Activated T-helper 1 cell treated with anti-CD3 and anti-CD28 coated beads, Interleukin-12 subunit alpha, Interleukin-12 subunit beta, Interleukin-2, Interleukin-4 antibody, amounts not matched to agents 30 ng/mL and 10 ng/mL and 1 ng/mL, durations not matched to agents 14 hours and 24 hours and 36 hours (primary cell): ENCODE measurements at places on chromosomes 3 and 15.

DNA sequence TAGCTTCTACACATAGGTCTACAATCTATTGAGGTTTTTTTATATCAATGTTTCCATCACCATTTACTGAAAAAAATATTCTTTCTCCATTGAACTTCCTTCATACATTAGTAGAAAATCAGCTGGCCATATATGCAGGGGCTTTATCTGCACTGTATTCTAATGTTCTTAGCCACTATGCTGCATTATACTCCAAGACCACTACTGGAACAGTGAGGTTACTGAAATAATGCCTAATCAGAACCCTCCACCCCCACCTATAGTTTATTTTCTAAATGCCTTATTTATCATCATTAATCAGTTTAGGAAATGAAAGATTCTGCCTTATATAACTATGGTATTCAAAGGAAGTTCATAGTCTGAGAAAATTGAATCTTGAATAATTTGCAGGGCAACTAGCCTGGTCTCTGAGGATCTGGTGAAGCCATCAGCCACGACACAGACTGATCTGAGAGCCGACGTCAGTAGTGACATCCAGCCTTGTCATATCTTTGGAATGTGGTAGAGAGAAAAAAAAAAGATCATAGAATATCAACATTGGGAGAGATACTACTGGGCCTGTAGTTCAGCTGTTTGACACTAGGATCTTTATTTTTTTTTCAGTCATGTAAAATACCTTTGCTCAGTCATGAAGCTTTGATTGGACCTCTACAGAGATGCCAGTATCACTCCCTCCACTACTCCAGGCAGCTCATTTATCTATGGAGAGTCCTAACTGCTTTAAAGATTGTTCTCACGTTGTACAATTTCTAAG is 66.6 kb downstream of the P3H2 start:
- peaks cover 5% of the 10 kb centered on the region for H3K27me3 ChIP-seq
- no peaks in the 10 kb centered on the region for H3K36me3 ChIP-seq
- DNase-seq = no peak
- H3K4me3 ChIP-seq = no peak overlapping the region

DNA sequence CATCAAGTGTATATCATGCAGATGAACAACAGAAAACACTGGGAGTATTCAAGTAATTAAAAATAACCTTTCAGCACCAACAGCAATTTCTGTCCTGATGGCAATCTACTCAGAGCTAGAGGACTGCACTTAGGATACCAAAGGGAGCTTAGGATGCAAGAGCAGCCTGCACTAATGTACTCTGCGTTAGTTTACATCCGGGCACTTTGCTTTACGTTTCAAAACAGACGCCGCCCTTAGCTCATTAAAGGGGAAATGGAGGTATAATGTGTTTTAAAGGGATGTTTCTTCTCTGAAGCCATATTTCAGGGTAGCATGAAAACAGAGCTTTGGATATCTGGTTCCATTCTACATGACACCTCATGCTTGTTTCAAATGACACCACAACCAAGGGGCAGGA is 14.0 kb upstream of the B3GNT5 start:
- no peak overlapping the region for H3K27ac ChIP-seq
- no peak overlapping the region for H3K4me3 ChIP-seq
- DNase-seq = no peak
- H3K36me3 ChIP-seq = peaks cover 2% of the 10 kb centered on the region
- peaks cover 2% of the 10 kb centered on the region for H3K27me3 ChIP-seq

DNA sequence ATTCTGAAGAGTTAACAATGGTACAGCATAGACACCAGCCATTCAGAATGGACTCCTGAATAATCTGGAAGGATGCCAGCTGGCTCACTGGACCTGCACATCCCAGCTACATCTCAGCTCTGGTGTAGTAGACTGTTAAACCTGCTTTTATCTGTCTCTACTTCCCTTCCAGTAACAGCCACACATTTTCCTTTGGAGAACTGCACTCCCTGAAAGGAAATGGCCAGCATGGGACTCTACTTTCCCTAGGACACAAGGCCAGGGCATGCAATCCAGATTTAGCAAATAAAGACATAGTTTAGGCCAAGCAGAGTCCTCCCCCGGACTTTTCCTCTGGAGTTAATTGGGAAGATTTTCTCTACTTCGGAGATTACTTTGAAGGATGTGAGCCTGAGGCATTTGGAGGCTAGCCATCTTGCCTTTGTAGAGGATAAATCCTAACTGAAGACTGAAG is 82.7 kb upstream of the TCF12 start:
- H3K27me3 ChIP-seq = peaks cover 7% of the 10 kb centered on the region
- DNase-seq = no peak
- H3K36me3 ChIP-seq = no peaks in the 10 kb centered on the region
- H3K27ac ChIP-seq = no peak overlapping the region
- peaks cover 6% of the 10 kb centered on the region for H3K4me1 ChIP-seq
- H3K4me3 ChIP-seq = no peak overlapping the region

GRCh38 chr3:192260116-192261010 is 467.0 kb downstream of the FGF12 start:
- no peak overlapping the region for H3K4me3 ChIP-seq
- H3K27ac ChIP-seq = no peak overlapping the region
- H3K4me1 ChIP-seq = no peaks in the 10 kb centered on the region
- no peak for DNase-seq

DNA sequence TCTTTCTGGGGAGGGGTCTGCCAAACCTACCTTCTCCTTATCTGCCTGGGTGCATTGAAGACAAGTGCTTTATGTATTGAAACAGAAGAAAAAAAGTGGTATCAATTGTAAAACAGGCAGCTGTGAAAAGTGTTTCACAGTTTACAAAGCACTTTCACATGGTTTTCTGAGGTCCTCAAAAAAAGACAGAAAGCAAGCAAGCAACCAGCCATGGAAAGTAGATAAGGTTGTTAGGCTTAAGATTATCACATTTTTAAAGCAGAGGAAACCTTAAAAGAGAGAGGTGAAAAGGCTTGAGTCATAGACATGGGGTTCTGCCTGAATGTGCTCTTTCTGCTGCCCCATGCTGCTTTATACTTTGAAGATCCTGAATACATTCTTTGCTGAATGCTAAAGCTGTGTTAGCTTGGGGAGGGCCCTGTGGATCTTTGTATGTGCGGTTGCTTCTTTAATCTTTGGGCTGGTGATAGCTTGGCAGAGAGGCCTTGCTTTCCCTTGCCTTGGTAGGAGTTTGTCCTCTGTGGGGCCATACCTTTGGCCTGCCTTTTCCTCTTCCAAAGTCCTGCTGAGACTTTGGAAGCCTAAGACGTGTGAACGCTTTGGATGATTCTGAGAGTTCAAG is 2.6 kb downstream of the SMAD3 start:
- H3K4me3 ChIP-seq = peak overlapping the region; percentile 100
- peaks cover 73% of the 10 kb centered on the region for H3K4me1 ChIP-seq
- no peak for DNase-seq

DNA sequence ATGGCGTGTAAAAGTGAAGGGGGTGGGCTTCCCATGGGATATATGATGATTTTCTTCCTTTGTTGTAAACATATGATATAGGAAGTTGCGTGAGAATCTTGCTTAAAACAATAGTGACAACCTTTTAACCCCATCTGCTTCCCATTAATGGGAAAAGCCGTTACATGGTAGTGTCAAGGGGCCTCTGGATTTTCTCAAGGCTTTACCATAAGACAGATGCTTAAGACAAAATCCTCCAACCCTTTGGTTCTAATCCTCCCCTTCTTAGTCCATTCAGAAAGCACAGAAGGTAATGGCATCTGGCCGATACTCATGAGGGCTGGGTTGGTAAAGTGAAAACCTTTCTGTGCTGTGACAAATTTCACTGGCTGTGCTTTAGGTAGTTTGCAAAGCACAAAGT is 25.0 kb downstream of the DPH3 start:
- H3K4me1 ChIP-seq = peaks cover 17% of the 10 kb centered on the region
- H3K27me3 ChIP-seq = peaks cover 6% of the 10 kb centered on the region
- no peaks in the 10 kb centered on the region for H3K36me3 ChIP-seq
- no peak overlapping the region for H3K27ac ChIP-seq

DNA sequence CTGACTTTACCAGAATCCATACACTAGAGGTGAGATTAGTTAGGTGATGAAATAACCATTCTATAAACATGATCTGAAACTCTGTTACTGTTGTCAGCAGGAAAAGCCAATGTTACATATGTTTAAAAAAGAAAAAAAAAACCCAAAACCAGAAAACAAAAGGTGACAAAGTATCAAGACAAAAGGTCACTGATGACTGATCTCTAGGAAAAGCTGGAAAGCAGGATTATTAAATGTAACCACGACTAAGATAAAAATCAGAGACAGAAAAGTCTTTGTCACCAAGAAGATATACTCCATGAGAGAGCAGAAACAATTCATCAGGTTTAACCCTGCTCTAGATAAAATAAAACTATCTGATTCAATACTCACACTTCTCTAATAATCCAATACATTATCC is 5.4 kb upstream of the SETD5 start:
- peaks cover 64% of the 10 kb centered on the region for H3K36me3 ChIP-seq
- peaks cover 49% of the 10 kb centered on the region for H3K4me1 ChIP-seq
- H3K27me3 ChIP-seq = no peaks in the 10 kb centered on the region
- H3K4me3 ChIP-seq = no peak overlapping the region

GRCh38 chr15:80978685-80979329 is 10.8 kb downstream of the MESD start:
- no peak for DNase-seq
- H3K36me3 ChIP-seq = peaks cover 39% of the 10 kb centered on the region
- peak overlapping the region; percentile 24 for H3K27ac ChIP-seq

DNA sequence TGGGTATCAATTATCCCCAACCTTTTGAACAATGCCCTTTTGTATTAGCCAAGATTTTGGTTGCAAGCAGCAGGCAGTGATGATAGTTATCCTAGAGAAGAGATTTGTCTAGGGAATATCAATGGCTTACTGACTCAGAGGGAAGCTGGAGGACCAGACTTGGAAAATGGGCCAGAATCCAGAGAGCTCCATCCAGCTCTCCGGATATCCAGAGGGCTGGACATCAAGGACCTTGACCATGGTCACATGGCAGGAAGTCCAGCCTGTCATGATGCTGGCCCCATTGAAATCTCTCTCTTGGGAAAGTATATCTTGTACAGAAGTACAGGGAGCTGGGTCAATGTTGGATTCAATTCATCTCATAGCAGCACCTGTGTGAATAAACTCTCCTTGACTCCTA is 148.5 kb upstream of the PDZRN3 start:
- no peaks in the 10 kb centered on the region for H3K4me1 ChIP-seq
- H3K36me3 ChIP-seq = no peaks in the 10 kb centered on the region
- H3K27ac ChIP-seq = no peak overlapping the region
- no peak overlapping the region for H3K4me3 ChIP-seq
- no peak for DNase-seq
- no peaks in the 10 kb centered on the region for H3K27me3 ChIP-seq

GRCh38 chr15:83613714-83614113 is 40.2 kb upstream of the ADAMTSL3 start:
- no peaks in the 10 kb centered on the region for H3K27me3 ChIP-seq
- no peak overlapping the region for H3K27ac ChIP-seq
- H3K36me3 ChIP-seq = no peaks in the 10 kb centered on the region
- no peak for DNase-seq
- no peak overlapping the region for H3K4me3 ChIP-seq
